Glomerular endothelial cell (primary cell): ENCODE measurements at places on chromosomes 2 and 18.

DNA sequence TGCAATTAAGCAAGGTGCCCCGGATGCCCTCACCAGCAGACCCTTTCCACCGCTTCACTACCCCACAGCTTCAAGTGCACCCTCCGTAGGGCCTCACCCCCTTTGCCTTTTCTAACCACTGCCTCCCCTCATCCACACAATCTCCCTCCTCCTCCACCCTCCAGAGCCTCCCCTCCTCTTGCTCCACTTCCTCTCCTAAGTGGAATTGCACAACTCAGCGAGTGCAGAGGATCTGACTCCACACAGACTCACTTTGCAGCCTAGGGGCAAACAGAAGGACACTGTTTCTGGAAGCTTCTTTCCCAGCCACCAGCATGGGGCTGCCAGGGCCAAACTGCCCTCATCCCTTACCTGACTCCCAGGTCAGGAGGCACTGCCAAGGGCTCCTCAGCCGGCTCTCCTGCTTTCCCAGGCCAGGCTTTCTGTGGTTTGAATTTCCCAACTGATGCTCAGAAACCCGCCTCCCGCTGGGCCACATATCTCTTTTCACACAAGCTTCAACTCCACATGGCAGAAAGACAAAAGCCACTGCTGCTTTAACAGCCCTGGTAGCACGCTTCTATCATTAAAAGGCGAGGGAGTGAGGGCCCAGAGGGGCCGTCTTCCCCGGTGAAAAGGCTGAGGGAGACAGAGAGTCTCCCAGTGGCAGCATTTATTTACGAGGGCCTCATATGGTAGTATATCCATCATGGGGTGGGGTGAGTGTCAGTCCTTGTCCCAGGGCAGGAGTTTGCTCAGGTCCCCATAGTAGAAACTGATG, 74.7 kb upstream of the MGAT4A start:
- DNase-seq: no peak

DNA sequence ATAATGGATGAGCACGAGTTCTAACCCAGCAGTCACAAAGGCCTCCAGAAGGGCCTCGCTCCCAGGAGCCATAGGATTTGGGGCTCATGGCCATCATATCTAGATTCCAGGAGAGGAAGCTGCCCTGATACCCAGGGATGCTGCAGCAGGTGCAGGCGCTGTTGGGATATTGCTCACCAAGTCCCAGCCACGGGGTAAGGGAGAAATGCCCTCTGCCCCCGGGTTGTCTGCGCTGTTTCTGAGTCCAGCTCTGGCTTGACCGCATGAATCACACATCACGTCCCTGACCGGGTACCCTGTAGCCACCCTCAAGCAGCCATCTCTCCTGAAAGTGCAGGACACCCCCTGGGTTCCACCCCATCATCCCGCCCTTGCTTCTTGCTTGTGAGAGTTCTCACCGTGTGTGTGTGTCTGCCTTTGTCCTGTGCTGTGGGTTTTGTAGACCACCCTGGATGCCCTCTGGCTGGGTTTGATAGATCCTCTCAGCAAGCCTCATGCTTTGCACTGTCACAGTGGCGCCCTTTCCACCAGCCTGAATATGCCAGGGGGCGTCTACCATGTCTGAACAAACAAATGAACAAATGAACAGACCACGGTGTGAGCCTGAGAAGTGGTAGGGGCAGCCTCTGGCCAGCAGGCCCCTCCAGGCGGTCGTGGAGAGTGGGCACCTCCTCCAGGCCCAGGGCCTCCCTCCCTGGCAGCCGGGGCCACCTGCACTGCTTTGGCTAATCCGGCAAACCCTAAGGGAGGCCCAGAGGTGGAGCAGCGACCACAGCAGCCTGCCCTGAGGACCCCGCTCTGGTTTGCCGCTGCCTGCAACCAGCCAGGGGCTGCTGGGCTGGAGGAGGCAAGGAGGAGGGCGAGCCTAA, 32.1 kb downstream of the ADRA2B start:
- DNase-seq: no peak

DNA sequence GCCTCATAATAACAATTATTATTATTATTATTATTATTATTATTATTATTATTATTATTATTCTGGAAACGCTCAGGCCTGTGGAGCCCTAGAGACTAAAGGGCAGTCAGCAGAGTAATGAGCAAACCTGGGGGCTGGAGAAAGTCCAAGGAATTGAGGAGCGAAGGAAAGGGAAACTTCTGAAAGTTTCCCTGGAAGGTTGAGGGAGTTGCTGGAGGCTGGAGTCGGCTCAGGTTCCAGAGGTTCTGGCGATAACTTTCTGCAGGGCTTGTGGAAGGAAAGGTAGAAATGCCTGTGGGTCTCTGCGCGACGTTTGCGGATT, 9.2 kb downstream of the POU3F3 start:
- DNase-seq: no peak

- DNase-seq: no peak
These were observed 54.8 kb downstream of the ZNF407 start for GRCh38 chr18:74652392-74652988.

- no peak for DNase-seq
These were observed 137.8 kb downstream of the PRKCE start for GRCh38 chr2:45789317-45789716.

DNA sequence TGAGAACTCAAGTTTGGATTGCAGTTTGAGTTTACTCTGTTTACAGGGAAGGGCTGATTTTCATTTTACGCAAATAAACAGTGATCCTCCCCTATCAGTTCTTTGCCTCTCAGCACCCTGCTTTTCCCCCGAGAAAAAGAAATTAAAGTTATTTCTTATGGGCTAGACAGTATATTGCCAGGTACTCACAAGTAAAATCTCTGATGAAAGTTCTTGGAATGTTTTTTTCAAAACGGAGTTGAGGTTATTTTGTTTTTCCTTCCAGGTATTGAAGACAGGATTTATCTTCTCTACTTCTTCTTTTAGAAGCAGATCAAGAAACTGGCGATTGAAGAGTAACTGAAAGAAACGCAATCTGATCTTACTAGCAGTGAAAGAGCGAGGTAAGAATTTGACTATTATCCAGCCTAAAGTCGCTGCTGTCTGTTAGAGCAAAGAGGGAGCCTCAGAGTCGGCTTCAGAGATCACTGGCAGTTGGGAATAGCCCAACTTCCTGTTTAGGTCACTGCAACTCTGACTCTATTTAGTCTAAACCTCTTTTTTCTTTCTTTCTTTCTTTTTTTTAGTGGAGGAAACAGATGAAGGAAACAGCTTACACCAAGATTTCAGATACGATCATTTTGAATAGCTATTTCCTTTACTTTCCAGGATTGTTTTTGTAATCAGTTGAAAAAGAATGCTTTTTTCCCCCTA, at the start of gene TFPI:
TFPI (minus strand) TSS at position 425 of the 693 bp plus-strand sequence. CDS start 50,667 bp downstream, outside the sequence.
- DNase-seq: no peak
